ENCODE measurements at places on chromosomes 16 and 17.

GRCh38 chr16:84484579-84485254 is 19.7 kb downstream of the MEAK7 start:
- no peak for DNase-seq

DNA sequence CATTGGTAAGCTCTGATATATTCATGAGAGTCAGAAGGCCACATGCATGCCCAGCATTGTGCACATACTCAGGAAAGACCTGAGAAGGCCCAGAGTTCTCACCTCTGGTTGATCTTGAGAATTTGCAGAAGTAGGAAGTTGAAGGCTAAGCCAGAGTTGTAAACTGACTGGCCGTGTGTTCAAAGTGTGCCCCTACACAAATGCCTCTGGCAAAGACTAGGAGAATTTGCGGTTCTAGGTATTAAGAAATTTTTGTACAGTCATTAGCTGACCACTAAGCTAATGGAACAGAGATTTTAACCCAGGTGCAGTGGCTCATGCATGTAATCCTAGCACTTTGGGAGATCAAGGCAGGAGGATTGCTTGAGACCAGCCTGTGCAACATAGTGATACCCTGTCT is 25.0 kb downstream of the FBXL20 start:
- DNase-seq: peak; percentile 36

DNA sequence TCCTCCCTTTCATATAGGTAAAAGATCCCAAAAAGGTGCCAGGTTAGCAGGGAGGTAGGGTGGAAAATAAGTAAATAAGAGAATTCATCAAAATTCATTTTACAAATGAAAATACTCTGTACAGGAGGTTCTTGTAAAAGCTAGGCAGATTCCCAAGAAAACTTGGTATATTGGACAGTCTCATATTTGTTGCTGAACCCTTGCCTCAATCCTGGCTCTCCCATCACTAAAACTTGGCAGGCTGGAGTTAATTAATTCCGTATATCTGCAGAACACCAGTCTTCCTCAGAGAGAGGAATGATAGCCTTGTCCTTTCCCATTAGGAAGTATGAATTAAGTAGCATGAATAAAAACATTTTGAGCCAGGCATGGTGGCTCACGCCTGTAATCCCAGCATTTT is 66.2 kb upstream of the MTMR4 start:
- no peak for DNase-seq

- DNase-seq: no peak
Observed at GRCh38 chr17:74478420-74479100, 12.1 kb downstream of the CD300A start.

- no peak for DNase-seq
Observed at GRCh38 chr17:2177235-2177811, 122.4 kb downstream of the HIC1 start.

DNA sequence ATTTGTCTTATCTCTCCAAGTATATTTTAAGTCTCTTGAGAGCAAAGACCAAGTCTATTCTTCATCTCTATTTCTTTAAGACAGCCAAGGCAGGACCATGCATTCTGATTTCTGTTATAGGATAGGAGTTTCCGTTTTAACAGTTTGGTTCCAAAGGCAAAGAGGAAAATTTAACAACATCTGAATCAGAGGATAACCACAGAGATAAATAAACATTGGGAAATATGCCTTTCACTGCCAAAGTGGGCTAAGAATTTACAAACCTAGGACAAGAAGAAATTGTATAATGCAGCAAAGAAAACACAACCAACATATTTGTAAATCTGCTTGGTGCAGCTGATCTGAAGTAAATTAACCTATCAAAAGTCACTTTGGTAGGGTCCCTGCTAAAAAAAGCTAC is 37.7 kb downstream of the USP32 start:
- DNase-seq: no peak

DNA sequence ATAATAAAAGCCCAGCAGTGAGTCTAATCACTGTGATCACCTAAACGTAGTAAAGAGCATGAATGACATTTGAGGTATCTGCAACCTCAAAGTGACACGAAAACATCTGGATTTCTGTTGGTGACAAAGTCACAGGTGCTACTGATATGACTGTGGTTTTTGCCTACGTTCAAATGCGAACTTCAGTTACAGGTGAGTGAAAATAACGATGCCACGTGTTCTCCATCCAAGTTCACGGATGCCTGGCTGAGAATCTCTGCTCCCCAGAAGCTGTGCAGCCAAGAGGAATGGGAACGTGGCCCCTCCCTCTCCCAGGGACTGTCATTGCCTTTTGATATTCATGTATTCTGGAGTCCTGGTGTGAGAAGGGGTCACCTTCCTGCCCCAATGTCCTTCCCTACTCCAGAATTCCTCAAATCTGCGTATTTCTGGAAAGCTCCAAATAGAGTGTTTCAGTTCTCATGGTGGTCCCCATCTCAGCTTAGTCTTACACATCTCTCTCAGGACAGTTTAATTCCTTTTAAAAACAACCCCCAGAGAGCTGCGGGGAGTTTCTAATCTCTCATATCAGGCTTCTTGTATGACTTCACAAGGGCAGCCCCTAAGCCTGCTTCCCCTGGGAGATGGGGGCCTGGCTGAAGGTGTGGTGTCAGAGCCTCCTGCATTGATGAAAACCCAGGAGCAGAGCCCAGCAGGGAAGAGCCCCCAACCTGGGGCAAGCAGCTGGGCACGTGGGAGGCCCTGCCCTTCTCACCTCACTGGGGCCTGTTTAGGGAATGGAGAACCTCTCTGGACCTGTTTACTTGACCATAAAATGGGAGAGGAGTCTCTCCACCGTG is 25.8 kb downstream of the PIK3R5 start:
- peak; percentile 75 for DNase-seq

DNA sequence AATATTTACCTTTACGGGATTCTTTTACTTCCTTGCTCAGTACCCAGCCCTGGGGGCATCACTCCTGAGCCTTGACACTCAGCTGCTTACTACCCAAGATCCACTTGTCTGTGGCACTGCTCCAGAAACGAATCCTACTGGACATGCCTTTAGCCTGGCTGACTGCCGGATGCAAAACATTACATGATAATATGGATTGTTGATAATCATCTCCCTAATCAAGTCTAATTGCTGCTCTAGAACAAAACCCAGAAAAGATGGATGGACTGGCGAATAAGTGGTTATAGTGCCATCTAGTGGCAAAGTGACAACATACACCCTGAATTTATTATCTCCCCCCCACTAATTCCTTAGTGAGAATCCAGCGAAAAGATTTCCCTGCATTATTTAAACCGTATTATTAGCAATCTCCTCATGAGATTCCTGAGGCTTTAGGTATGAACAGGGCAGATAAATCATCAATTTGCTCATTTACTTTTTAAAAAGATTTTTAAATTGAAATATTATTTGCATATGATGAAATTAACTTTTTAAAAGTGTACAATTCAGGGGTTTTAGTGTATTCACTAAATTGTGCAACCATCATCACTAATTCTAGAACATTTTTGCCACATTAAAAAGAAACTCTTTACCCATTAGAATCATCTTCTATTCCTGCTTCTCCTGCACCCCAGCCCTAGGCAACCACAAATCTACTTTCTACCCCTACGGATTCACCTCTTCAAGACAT is 61.6 kb downstream of the RGS9 start:
- DNase-seq: peak; percentile 81

GRCh38 chr17:78759203-78759968 is 22.7 kb downstream of the CYTH1 start:
- peak; percentile 54 for DNase-seq

- peak; percentile 80 for DNase-seq
Observed at GRCh38 chr16:84277244-84277823, 17.3 kb upstream of the WFDC1 start.

GRCh38 chr16:15689290-15689689 is 39.2 kb downstream of the NDE1 start:
- DNase-seq: no peak

GRCh38 chr16:71500964-71501363 is 11.8 kb upstream of the ZNF19 start:
- no peak for DNase-seq

DNA sequence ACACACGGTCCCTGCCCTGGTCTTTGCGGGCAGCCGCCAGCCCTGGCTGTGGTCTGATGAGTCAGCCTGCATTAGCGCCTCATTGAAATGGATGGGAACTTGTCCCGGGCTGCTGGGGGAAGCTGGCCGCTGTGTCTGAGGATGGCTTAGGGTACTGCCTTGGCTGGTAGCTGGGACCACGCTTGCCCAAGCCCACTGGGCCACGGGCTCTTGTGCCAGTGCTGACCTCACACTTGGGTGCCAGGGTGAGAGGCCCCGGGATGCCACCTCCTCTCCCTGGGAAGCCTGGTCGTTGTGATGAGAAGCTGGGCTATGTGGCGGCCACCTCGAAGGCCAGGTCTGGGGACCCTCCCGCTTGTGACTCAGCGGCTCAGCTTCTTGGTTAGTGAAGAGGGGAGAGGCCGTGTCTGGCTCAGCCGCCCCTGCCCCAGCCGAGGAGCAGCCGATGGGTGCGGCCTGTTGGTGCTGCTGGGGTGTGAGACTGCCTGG is 10.7 kb downstream of the CACNA1H start:
- DNase-seq: no peak

DNA sequence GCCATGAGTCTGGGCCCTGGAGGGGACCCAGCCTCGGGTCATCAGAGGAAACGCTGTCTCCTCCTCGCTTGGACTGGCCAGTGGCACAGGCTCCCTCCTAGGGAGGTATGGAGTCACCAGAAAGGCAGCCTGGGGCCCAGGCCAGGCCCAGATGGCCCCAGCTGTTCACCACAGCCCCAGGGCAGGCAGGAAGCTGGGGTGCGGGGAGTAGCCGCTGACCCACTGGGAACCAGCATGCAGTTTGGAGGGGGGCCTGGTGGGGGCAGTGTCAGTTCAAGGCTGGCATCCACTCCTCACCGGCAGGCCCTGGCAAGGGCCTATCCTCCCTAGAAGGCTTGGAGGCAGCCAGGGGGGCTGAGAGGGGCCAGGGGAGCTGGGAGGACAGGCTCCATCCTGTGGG is 48.8 kb downstream of the SDK2 start:
- peak; percentile 53 for DNase-seq
